Smooth muscle cell of the pulmonary artery (primary cell): ENCODE measurements at places on chromosomes 3 and 15. TPM values are rescaled to one million over a fixed set of nuclear protein-coding genes. Genes with fewer than 3 reads are reported as not detected.

Gene KLHL40
- not detected in 2 replicates for total RNA-seq

Gene GPR171
- total RNA-seq, result not detected in 2 replicates

Gene LCTL
- 0.17 and 1.6 TPM in 2 replicates for total RNA-seq

Gene CCR9
- total RNA-seq, result not detected in 2 replicates

Gene NDUFB4
- total RNA-seq, result 26.1 and 38.6 TPM in 2 replicates

Gene P3H2
- 23.8 and 25.7 TPM in 2 replicates for total RNA-seq

Gene RPP25
- 2.6 and 4.6 TPM in 2 replicates for total RNA-seq

Gene LTF
- total RNA-seq, result 1.7 TPM in 1 of 2 replicates, not detected in the other

Gene ACVR2B
- total RNA-seq, result 3.2 and 4.0 TPM in 2 replicates

Gene ZNF501
- total RNA-seq, result 3.0 and 6.2 TPM in 2 replicates

Gene IL16
- 0.20 and 0.65 TPM in 2 replicates for total RNA-seq

Gene WDR48
- 33.6 and 46.4 TPM in 2 replicates for total RNA-seq

Gene RBM6
- 40.1 and 40.9 TPM in 2 replicates for total RNA-seq
